Effector memory CD8-positive, alpha-beta T cell (primary cell): ENCODE measurements at places on chromosomes 6 and 20.

GRCh38 chr20:44805335-44805978 is 4.9 kb downstream of the RIMS4 start:
- H3K27me3 ChIP-seq, result peaks cover 41% of the 10 kb centered on the region
- no peaks in the 10 kb centered on the region for H3K36me3 ChIP-seq
- H3K4me3 ChIP-seq, result no peak overlapping the region
- no peak for DNase-seq
- H3K27ac ChIP-seq, result no peak overlapping the region
- peaks cover 3% of the 10 kb centered on the region for H3K4me1 ChIP-seq

- no peaks in the 10 kb centered on the region for H3K36me3 ChIP-seq
- H3K4me3 ChIP-seq, result no peak overlapping the region
- H3K4me1 ChIP-seq, result no peaks in the 10 kb centered on the region
- no peaks in the 10 kb centered on the region for H3K27me3 ChIP-seq
Observed at GRCh38 chr6:43936476-43936875, 166.5 kb downstream of the VEGFA start.

- H3K27me3 ChIP-seq, result peaks cover 41% of the 10 kb centered on the region
- no peaks in the 10 kb centered on the region for H3K4me1 ChIP-seq
- no peak overlapping the region for H3K27ac ChIP-seq
- no peak overlapping the region for H3K4me3 ChIP-seq
- no peaks in the 10 kb centered on the region for H3K36me3 ChIP-seq
Observed at GRCh38 chr6:170512249-170512648, 40.9 kb downstream of the PSMB1 start.

DNA sequence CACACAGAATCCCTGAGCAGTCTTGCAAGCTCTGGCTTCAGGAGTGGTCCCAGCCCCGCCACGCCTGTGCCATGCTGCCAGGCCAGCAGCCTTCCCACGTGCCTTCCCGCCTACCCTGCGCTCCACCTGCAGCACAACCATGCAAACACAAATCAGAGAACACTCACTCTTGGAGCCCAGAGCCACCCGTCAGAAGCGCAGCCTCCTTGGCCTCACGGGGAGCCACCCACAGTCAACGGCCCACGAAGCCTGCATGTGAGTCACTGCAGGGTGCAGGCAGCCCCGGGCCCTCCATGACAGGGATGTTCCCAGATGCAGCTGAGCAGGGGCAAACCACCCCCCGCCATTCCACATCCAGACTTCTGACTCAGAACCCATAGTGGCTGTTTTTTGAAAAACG is 217.0 kb downstream of the DLL1 start:
- H3K36me3 ChIP-seq, result peaks cover 3% of the 10 kb centered on the region
- peaks cover 51% of the 10 kb centered on the region for H3K27me3 ChIP-seq
- H3K4me3 ChIP-seq, result no peak overlapping the region
- H3K27ac ChIP-seq, result no peak overlapping the region

- H3K4me3 ChIP-seq, result no peak overlapping the region
- H3K4me1 ChIP-seq, result no peaks in the 10 kb centered on the region
- no peaks in the 10 kb centered on the region for H3K36me3 ChIP-seq
Observed at GRCh38 chr6:14985366-14985765, 260.5 kb upstream of the JARID2 start.

- DNase-seq, result no peak
- no peak overlapping the region for H3K4me3 ChIP-seq
- H3K27me3 ChIP-seq, result peaks cover 51% of the 10 kb centered on the region
- no peaks in the 10 kb centered on the region for H3K4me1 ChIP-seq
- H3K27ac ChIP-seq, result no peak overlapping the region
Observed at GRCh38 chr20:50715694-50716093, 15.7 kb upstream of the PARD6B start.

DNA sequence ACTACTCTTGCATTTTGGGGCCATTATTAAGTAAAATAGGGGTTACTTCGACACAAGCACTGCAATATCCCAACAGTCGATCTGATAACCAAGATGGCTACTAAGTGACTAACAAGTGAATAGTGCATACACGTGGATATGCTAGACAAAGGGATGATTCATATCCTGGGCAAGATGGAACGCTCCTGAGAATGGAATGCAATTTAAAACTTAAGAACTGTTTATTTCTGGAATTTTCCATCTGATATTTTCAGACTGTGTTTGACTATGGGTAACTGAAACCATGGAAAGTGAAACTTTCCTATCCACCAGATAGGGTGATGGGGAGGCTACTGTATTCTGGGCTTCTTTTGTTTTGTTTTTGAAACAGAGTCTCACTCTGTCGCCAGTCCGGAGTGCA is 66.5 kb downstream of the ILRUN start:
- H3K4me1 ChIP-seq, result peaks cover 7% of the 10 kb centered on the region
- DNase-seq, result no peak
- H3K27ac ChIP-seq, result no peak overlapping the region
- H3K4me3 ChIP-seq, result no peak overlapping the region
- H3K27me3 ChIP-seq, result no peaks in the 10 kb centered on the region
- peaks cover 13% of the 10 kb centered on the region for H3K36me3 ChIP-seq

DNA sequence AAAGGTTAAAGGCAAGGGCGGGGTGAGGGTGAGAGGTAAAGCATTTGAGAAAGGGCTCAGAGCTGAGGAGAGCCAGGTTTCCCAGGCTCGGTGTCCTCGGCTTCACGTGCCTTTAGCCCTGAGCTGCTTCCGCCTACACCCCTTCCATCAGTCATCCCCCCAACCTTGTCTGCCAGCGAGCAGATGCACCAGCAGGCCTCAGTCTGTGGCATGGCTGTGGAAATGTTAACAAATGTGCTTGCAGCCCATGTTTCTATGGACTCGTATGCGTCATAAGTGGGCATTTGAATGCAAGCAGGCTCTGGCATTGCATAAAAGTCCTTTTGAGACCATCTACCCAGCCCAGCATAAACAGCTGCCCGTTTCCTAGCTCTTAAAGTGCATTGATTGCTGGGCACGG is 88.8 kb downstream of the SYNJ2 start:
- no peaks in the 10 kb centered on the region for H3K27me3 ChIP-seq
- no peak for DNase-seq
- H3K4me3 ChIP-seq, result no peak overlapping the region
- H3K36me3 ChIP-seq, result peaks cover 3% of the 10 kb centered on the region

GRCh38 chr6:101212640-101213039 is 180.9 kb upstream of the GRIK2 start:
- DNase-seq, result no peak
- H3K36me3 ChIP-seq, result no peaks in the 10 kb centered on the region
- H3K27ac ChIP-seq, result no peak overlapping the region
- H3K27me3 ChIP-seq, result no peaks in the 10 kb centered on the region
